ENCODE measurements at places on chromosomes 2 and 18.

DNA sequence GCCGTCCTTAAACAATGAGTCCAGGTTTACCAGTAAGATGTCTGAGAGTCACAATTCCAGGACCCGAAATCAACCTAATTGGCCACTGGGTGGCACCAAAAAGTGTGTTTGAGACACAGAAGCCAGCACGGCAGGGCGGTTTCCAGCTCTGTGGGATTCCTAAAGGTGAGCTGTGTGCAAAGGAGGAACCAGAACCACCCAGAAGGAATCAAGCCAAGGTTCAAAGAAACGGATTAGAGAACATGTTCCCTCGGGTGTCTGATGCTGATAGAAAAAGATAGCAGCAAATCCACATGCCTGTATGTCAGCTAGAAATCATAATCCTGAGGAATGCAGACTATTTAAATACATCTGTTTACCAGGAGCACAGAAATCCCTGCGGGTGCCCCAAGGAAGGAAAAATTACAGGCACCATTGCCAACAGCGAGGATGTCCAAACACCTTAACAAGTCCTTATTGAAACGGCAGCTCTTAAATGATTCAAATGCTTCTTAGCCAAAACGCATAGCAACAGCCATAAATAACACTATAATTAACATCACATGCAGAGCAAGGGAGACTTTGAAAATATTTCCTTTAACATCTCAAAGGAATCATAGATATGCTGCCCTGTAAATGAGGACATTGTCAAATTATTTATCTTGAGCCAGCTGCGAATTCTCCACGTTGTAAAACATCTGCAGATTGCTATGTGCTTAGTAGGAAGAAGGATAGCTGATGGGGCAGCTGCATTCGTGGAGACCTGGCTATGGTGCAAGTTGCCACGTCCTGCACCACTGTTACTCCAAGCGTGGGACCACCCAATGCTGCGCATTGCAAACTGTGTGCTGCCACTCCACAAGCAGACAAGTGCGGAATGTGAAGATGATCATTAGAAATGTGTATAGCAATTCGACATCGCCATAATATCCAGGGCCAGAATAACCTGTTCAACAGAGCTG is 318.7 kb upstream of the NCKAP5 start:
- peak; percentile 76 for DNase-seq

- no peak for DNase-seq
Measured at GRCh38 chr2:129174143-129174542, 805.3 kb upstream of the RAB6C start.

DNA sequence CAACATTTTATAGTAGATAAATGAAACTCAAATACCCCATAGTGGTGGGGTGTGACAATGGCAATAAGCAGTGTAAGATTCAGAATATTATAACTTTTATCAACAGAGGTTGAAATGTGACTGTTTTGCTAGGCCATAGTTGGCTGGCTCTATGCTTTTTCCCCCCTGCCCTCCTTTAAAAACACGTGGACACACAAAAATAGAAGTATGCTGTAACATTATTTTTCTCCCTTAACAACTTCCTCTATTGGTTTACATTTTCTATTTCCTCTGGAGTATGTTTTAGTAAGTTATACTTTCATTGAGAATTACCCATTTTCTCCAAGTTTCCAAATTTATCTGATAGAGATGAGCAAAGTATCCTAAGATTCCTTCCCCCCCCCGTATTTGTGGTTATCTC is 31.1 kb downstream of the NDUFAF7 start:
- DNase-seq: no peak

- no peak for DNase-seq
Measured at GRCh38 chr2:62265106-62265505, 69.2 kb downstream of the B3GNT2 start.

DNA sequence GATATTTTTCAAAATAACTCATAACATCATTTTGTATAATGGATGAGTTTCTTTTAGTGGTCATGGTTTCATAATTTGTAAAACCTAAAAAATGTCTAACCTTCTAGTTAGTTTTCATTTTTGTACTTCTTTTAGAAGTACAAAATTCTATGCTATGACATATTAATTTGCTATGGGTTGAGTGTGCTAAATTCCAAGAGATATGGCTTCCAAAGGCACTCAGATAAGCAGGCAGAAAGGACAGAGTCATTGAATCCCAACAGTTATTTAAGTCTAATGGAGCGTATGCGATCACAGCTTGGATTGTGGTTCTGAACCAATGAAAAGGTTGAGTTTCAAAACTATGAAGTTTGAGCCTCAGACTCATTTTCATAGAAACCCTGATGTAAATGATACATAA is 37.0 kb downstream of the GCG start:
- DNase-seq: no peak

- no peak for DNase-seq
Measured at GRCh38 chr2:236582968-236583367, 13.3 kb downstream of the ACKR3 start.

DNA sequence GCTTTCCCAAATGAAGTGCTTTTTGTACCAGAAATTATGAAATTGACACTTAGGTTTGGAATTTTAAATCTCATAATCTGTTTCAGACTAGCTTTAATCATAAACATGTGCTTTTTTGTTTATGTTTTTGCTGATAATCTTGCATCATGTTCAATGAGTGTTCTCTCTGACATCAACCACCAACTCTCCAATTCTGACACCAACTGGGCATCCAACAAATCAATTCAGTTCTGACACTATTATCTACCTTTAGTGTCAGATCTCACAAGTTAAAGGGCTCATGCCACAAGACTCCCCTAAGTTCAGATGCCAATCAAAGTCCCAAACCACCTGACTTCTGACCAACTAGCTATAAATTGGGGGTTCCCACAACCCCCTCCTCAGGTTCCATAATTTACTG is 19.6 kb downstream of the PELI1 start:
- no peak for DNase-seq

DNA sequence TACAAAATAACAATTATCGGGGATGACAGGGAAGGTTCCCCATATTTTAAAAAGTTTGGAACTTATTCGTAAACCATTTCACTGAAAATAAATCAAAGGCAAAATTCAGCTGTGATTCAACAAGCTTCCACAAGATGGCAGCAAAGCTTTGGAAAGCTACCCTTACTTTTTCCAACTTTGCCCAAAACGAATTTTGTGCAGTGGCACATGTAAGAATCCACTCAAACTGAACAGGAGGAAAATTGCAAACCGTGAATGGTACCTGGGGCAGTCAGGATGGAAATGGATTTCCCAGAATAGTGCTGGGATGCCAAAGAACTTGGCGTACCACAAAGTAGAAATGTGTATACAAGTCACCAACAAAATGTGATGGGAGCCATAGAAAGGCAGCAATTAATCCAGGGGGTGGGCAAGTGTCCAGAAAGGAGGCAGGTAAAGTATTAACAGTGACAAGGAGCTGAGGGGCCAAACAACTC is 10.7 kb downstream of the RPL31 start:
- DNase-seq: no peak

GRCh38 chr18:76564655-76565237 is 69.7 kb upstream of the ZNF516 start:
- no peak for DNase-seq

DNA sequence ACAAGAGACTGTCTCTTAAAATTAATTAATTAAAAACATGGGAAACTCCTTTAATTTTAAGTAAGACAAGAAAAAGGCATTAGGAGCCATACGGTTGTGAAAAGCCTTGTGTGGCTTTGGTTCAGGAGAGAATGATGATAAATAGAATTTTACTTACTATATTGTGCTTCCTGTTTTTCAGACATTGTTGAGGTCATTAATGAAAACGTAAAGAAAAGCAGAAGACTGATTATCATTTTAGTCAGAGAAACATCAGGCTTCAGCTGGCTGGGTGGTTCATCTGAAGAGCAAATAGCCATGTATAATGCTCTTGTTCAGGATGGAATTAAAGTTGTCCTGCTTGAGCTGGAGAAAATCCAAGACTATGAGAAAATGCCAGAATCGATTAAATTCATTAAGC is 10.7 kb upstream of the IL1RL2 start:
- DNase-seq: no peak

DNA sequence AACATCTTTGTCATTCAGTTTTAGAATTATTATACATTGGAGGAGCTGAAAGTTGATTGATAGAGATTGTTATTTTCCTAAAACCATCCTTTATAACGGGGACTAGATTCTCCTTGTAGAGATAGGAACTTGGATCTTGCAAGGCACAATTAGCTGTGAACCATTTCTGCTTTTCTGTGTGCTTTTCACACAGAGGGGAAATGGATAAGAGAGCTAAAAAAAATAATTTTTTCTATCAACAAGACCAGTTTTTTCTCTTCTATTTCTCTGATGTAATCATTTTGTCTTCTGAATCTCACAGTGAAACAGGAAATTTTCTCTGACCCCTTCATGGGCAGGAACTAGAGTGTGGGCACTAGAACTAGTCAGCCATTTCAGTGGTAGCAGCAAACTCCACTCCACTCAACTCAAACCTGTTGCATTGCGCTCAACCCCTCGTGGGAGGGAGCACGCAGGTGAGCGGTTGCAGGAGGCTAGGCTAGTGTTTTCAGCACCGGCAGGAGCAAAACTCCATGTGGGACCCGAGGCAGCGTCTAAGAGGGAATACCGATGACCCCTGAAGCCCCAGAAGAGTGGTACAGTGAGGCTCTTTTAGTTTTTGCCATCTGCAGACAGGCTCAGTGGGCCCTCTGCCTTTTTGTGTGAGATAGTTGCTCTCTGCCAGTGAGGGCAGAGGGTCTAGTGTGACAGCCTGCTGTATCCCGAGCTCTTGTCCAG is 24.0 kb upstream of the SLC39A10 start:
- DNase-seq: no peak

- DNase-seq: no peak
Measured at GRCh38 chr2:176589287-176589686, 320.0 kb downstream of the MTX2 start.

DNA sequence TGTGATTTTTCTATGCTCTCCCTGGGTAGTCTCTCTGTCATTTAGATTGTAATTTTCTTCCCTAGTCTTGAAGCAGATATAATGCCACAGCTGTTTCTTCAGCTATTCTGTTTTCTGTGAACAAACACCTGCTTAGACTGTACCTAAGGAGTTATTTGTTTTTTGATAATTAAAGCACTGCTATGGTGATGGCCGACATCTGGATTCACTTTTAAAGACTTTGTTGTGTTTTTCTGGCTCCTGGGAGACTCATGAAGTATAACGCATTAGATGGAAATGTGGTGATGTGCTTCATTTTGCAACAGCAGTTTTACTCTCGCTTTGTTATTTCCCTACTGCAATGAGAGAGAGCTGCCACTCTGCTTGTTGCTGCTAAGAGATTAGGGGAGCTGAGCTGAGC is 15.7 kb upstream of the C2orf69 start:
- no peak for DNase-seq

DNA sequence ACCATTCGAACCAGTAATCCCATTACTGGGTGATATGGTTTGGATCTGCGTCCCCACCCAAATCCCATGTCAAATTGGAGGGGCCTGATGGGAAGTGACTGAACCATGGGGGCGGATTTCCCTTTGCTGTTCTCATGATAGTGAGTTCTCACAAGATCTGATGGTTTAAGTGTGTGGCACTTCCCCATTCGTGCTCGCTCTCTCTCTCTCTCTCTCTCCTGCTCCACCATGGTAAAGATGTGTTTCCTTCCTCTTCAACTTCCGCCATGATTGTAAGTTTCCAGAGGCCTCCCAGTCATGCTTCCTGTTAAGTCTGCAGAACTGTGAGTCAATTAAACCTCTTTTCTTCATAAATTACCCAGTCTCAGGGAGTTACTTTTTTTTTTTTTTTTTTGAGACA is 62.6 kb downstream of the NBAS start:
- no peak for DNase-seq

DNA sequence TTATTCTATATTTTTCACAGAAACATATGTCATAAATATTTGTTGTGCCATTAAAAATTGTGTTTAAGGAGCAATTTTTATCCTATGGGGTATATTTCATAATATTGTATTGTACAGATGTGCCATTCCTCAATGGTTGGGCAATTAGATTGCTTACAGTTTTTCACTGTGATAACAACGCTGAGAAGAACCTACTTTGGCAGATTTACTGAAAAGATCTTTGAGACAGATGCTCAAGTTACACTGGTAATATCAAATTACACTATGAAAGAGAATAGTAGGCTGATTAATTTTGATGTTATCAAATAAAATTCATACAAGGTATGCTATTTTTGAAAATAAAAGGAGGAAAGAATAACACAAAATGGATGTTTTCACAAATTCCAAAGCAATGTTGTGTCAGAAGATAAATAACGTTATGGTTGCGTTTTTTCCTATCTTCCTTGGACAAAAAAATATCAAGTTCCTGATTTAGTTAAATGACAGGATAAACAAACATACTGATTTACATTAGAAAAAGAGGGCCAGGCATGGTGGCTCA is 335.1 kb upstream of the ZNF521 start:
- DNase-seq: no peak

- DNase-seq: no peak
Measured at GRCh38 chr2:159944874-159945273, 117.5 kb downstream of the PLA2R1 start.

DNA sequence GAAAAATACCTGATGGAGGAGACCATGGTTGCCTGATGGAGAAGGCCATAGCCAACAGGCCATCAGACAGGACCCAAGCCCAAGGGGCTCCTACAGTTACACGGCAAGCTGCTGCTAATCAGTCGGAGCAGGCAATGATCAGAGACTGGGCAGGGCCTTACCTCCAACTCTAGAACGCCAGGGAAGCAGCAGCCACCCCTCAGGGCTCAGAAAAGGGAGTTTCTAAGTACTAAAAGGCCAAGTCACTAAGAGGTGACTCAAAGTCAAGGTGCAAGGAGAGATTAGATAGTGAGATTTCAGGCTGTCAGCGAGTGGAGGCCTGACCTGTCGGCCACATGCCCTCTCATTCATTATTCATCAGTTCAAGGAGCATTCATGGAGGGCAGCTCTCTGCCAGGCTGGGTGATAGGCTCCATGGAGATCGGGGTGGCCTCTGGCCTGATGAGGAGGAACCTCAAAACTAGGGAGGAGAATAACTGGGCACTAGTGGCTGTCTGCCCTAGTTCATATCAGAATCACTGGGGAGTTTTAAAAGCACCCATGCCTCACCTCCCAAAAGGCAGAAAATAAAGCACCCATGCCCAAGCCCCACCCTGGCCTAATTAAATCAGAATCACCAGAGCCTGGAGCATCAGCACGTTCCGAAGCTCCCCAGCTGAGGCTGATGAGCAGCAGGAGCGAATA is 3.6 kb downstream of the VIL1 start:
- no peak for DNase-seq

DNA sequence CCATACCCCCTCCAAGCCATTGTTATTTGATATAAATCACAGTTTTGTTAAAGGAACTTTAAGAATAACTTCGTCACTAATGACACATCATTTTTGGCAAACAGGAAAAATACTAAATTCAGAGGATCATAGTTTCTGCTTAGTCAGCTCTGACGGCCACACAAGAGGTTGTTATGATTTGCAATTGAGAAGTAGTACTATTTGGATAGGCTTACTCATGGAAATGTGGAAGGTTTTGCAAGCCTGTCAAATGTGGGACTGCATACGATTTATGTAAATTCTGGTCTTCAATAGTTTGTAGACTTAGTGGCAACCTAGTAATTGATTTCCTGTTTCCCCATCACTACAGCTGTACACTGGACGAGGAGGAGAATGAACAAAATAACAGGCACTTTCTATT is 108.1 kb downstream of the ARHGEF33 start:
- no peak for DNase-seq

Measured in pancreas (tissue), 10 donors.